ENCODE measurements at places on chromosomes 6 and 20.

GRCh38 chr6:53327017-53327395 is 21.7 kb downstream of the ELOVL5 start:
- no peak for DNase-seq

DNA sequence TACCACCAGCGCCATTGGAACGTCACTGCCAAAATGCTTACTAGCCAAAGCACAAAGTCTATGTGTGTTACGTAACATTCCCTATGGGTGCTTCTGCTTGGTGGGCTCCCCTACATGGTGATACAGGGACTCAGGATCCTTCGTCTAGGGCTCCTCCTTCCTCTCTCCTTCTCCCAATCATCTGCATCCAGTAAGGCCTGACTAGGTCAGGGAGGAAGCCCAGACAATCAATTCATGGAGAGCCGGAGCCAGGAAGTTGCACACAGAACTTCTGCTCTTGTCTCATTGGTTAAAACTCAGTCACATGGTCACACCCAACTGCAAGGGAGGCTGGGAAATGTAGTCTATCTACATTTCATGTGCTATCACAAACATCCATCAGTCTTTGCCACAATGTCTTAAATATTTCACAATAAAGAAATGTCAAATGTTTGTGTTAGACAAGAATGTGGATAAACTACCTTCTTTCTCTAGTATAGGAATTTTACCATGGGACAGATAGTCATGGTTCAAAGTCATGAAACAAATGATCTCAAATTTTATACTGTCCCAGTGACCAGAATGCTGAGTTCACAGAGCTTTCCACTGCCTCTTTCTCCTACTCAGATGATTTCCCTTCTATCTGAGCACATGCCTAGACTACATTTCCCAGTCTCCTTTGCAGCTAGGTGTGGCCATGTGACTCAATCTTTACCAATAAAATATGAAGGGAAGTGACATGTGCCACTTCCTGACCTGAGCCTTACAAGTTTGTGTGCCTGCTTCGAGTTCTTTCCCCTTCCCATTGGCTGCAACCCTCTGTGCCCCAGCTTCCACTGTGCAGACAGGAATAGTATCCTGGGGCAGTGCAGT is 9.3 kb upstream of the KCNK15 start:
- no peak for DNase-seq

- peak; percentile 50 for DNase-seq
These were observed 78.9 kb downstream of the OLIG3 start for GRCh38 chr6:137415127-137415833.

DNA sequence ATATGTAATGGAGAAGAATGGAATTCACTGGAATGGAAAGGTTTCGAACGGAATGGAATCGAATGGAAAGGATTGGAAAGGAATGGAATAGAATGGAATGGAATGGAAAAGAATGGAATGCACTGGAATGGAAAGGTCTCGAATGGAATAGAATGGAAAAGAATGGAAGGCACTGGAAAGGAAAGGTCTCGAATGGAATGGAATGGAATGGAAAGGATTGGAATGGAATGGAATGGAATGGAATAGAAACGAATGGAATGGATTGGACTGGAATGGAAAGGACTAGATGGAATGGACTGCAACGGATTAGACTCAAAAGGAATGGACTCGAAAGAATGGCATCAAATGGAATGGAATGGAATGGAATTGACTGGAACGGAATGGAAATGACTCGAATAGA is 20.5 kb upstream of the DEFB115 start:
- DNase-seq = no peak

- no peak for DNase-seq
These were observed 391.8 kb downstream of the ARHGAP18 start for GRCh38 chr6:129317931-129318820.

DNA sequence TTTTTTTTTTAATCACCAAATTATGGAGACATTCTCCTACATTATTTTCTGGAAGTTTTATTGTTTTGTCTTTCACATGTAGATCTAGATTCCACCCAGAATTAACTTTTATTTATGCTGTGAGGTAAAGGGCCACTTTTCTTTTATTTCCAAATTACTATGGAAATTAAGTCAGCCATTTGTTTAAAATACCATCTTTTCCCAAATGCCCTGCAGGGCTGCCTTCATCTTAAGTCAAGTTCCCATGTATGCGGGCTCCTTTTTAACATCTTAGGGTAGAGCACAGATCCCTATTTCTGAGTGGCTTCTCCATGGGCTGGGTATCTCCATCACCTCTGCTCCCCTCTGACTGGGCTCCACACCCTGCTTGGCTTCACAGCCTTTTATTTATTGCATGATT is 348.4 kb downstream of the SOX4 start:
- no peak for DNase-seq

GRCh38 chr6:10643201-10643651 is 51.2 kb downstream of the C6orf52 start:
- no peak for DNase-seq

DNA sequence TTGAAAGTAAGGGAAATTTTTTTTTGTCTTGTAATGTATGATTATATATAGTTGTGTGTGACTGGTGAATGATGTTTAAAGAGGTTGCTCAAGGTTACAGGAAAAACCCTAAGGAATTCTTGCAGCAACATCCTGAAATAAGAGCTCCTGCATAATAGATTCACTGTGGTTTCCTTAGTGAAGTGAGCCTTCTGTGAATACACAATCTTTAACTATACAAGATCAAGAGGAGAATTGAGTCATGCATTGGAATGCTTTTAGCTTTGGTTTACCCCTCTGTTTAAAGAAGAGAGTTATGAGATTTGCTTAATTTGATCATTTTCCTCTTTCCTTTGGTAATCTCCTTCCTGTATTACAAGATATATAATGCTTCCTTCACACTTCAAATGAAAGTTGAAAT is 141.6 kb upstream of the EYA4 start:
- DNase-seq = no peak

- no peak for DNase-seq
These were observed 4.5 kb downstream of the FLRT3 start for GRCh38 chr20:14332866-14333265.

GRCh38 chr6:99402448-99402847 is 8.5 kb upstream of the COQ3 start:
- DNase-seq = no peak

GRCh38 chr6:90315354-90315950 is 18.8 kb upstream of the BACH2 start:
- DNase-seq = no peak

GRCh38 chr6:11637266-11637665 is 99.7 kb downstream of the TMEM170B start:
- no peak for DNase-seq

- DNase-seq = no peak
These were observed 41.3 kb upstream of the ZMYND8 start for GRCh38 chr20:47397652-47398301.

DNA sequence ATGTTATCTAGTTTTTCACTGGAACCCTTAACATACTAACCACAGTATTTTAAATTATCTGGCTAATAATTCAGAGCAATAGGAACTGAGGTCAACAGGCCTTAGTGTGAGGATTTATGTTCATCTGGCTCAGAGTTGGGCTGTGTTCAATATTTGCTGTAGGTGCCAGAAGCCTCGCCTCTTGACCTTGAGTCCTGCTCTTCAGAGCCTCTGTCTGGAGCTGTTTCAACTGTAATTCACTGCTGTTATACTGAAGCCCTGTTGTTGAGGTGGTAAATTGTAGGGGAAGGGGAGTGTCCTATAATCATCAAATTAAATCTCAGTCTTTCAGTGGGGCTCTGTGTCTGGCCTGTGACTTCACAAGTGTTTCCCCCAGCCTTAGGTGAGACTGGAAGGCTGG is 184.4 kb downstream of the CDH26 start:
- no peak for DNase-seq

DNA sequence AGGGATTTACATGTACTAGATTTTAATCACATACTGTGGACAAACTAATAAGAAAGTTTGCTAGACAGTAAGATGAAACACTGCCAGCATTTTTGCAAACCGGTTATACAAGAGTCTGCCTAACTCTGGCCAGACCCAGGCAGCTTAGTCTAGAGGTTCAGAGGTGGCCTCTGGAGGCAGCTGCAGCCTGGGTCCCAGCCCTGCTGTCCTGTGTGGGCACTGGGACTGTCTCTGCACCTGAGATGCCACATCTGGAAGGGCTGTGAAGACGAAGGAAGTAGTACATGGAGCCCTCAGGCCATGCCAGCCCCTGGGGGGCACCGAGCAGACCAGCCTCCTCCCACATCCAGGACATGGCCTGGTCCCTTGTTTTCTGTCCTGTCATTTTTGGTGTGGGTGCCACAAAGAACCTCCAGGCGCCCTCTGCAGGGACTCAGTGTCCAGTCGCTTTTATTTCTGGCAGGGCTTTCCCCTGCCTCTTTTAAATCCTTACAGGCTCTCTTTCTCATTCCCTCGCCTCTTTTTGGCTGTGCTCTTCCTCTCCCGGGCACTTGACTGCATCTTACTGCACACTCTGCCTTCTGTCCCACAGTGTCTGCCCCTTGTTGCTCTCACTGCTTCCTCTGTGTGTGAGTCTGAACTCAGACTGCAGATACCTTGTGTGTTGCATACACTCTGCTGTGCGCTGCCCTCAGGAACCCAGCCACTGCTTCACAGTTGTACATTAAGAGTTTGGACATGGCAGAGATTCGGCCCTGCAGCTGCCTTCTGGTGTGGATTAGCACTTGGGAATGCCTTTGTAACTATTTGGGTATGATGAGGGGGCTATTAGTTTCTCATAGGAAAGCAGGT is 216.7 kb downstream of the ZDHHC14 start:
- DNase-seq = no peak

DNA sequence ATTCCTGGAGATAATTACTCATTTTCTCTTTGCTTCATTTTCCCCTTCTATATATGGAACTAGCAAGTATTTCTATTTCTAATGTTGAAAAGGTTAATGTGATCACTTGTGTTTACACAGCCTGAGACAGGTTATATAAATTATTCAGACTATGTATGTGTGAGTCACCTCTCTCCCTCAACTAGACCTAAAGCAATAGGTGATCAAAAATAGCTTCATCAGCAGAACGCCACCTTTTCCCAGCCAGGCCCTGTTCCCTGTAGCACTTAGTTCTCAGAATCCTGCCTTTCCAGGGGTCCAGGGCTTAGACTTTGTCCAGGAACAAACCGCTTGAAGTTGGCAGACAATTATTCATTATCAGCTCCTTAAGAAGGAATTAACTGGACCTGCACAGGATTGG is 125.3 kb upstream of the EXOC2 start:
- DNase-seq = no peak

- DNase-seq = no peak
These were observed 65.0 kb downstream of the FAM120B start for GRCh38 chr6:170371588-170371987.

DNA sequence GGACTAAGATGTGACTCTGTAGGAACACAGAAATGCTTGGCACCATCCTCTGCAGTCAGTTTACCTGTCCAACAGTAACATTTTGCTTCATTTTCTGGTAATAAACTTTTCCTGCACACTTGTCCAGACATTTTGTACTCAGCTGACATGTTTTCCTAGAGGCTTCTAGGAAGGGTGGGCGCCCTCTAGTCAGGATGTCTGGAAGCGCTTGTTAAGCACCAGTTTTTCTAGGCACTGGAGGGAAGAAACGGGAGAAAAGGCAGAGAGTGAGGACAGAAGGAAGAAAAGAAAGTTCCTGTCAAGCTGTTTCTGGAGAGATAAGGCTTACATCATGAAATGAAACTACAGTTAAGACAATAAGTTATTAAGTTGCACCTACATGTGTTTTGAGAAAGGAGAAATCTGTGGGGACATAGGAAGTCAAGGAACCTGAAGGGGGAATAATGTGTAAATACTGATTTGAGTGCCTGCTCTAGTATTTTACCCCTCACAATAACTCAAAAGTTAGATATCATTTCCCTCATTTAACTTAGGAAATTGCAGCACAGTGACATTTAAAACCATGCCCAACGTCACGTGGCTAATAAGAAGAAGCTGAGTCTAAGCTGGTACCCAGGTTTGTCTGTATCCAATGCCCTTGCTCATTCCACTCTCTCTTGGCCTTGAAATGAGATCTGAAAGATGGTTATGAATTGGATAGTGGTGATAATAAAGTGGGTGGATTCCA is 42.7 kb upstream of the TNFRSF21 start:
- DNase-seq = no peak

GRCh38 chr6:52497652-52498408 is 77.7 kb downstream of the EFHC1 start:
- no peak for DNase-seq

DNA sequence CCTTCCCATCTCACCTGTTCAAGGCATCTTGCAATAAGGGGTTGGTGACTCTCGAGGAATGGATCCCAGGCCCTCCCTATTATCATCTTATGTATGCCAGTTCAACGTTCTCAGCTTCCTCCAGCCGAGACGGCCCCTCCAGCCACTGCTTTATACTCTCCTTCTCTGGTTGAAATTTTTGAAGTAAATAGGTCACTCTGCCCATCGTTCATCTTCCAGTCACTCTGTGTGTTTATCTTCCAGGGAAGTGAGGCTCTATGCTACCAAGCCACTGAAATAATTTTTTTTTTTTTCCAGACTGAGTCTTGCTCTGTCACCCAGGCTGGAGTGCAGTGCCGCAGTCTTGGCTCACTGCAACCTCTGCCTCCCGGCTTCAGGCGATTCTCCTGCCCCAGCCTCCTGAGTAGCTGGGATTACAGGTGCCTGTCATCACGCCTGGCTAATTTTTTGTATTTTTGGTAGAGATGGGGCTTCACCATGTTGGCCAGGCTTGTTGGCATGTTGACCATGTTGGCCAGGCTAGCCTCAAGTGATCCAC is 17.0 kb downstream of the PTPN1 start:
- DNase-seq = no peak

GRCh38 chr6:167812088-167812487 is 14.6 kb upstream of the AFDN start:
- no peak for DNase-seq

DNA sequence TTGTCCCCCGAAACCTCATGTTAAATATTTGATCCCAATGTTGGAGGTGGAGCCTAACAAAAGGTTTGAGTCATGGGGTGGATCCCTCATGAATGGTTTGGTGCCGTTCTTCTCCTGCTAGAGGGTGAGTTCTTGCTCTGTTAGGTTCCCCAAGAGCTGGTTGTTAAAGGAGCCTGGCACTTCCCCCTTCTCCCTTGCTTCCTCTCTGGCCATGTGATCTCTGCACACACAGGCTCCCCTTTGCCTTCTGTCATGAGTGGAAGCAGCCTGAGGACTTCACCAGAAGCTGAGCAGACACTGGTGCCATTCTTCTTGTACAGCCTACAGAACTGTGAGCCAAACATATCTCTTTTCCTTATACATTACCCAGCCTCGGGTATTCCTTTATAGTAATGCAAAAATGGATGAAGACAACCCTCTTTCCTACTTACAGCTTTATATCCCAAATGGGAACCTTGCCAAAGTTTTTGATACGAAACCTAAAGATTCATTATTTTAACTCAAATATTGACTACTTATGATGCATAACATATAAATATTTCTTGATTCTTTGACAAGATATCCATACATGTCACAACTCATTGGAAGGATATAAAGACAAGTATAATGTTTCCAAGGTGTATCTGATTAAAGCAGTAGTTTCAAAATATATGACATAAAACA is 61.0 kb downstream of the RNF182 start:
- DNase-seq = no peak

DNA sequence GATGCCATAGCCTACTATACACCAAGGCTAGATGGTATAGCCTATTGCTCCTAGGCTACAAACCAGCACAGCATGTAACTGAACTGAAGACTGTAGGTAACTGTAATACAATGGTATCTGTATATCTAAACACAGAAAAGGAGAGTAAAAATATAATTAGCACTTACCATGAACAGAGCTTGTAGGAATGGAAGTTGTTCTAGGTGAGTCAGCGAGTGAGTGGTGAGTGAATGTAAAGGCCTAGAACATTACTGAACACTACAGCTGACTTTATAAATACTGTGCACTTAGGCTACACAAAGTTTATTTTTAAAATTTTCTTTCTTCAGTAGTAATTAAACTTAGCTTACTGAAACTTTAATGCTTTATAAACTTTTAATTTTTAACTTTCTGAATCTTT is 129.5 kb downstream of the BTBD9 start:
- DNase-seq = no peak
